ENCODE measurements at places on chromosomes 1 and 21. TPM values are rescaled to one million over a fixed set of nuclear protein-coding genes. Genes with fewer than 3 reads are reported as not detected.

DNA sequence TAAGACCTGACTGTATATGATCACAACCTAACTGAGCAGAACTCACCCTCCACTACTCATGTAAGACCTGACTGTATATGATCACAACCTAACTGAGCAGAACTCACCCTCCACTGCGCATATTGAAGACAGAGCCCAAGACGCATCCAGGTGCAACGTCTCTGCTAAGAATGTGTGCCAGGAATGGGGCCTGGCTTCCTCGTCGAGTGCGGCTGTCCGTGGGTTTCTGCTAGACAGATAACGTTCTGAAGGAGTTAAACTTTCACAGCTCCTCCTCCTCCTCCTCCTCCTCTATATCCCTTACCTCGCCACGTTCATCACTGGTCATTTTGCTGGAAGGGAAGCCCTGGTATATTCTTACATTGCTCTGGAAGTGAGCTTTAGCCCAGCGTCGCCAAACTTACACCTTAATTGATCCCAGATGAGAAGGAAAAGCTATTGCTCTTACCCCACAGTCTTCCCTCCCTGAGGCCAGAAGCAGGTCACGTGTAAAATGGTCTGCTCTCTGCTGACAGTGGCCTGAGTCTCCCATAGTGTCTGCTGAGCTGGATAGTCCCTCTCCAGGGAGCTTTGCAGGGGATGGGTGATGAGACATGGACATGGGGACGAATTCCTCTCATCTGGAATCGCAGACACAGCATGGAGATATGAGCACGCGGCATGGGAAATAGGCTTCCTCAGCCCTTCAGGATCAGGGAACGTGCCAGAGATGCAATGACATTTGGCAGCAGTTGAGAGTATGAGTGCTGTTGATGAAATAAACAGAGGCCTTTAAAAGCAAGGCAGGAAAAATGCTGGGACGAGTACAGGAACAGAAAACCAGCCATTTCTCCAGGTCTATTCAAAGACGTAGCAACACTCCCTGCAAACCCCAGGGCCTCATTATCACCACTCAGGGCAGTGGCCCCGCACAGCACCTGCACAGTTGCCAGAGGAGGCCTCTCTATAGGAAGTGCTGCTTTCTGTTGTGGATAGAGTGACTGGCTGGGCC is 528.1 kb downstream of the KIF26B start:
- peak; percentile 80 for DNase-seq

GRCh38 chr1:115225993-115226685 is 111.9 kb downstream of the NGF start:
- no peak for DNase-seq

Gene SPRR2E
- not detected for total RNA-seq

Gene AGL
- 25.0 TPM for total RNA-seq
